ENCODE measurements at places on chromosomes 5 and 9. TPM values are rescaled to one million over a fixed set of nuclear protein-coding genes. Genes with fewer than 3 reads are reported as not detected.

DNA sequence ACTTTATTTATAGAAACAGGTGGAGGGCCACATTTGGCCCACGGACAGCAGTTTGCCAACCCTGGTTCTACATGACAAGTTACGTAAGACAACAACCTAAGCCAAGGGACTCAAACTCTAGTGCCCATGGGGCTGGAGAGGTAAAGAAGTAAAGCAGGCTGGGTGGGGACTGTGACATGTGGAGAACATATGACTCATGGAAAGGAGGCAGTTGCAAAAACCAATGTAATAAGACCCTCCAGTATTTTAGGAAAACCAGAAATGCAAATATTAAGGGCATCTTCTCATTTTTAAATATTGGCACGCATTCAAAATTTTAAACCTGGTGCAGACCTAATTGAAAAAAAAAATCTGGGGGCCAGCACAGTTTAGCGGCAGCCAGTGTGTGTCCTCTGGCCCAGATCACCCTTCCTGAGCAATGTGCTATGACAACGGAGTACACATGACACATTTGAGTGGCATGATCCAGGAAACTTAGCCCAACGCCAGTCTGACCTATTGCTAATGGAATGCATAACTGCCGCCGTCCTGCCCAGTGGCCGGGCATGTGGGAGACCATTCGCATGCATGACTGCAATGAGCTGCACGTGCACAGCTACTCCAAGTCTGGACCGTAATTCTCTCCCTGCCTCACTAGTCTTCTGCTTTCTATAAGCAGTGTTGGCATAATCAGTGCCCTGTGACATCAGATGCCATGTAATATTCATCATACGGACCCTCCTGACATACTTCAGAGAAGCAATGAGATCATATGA, 97.2 kb downstream of the SH3TC2 start:
- no peak for DNase-seq

- DNase-seq = no peak
These were observed 56.4 kb upstream of the GOLPH3 start for GRCh38 chr5:32230356-32231099.

Gene SYK
- 78.0 TPM for total RNA-seq

Gene CTXN3
- total RNA-seq = not detected

Gene IFNA2
- not detected for total RNA-seq
